Stimulated activated CD4-positive, alpha-beta T cell treated with anti-CD3 and anti-CD28 coated beads, TNF-alpha, amount 100 ng/mL, for 1 hour (primary cell): ENCODE measurements at places on chromosomes 3 and 15.

- no peak for DNase-seq
Measured at GRCh38 chr3:131396170-131396569, 14.6 kb downstream of the NUDT16 start.

- DNase-seq, result no peak
Measured at GRCh38 chr3:194471863-194472262, 14.9 kb downstream of the ATP13A3 start.

DNA sequence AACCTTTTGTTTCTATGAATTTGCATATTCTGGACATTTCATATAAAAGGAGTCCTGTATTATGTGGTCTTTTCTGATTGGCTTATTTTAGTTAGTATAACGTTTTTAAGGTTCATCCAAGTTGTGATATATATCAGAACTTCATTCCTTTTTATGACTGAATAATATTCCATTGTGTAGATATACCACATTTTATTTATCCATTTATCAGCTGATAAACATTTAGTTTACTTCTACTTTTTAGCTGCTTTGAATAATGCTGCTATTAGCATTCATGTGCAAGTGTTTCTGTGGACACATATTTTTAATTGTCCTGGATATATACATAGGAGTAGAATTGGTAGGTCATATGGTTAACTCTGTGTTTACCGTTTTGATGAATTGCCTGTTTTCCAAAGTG lies 498.5 kb upstream of the ADAMTS9 start:
- DNase-seq, result no peak

- no peak for DNase-seq
Measured at GRCh38 chr3:100264242-100264641, 3.5 kb downstream of the TBC1D23 start.

GRCh38 chr3:137110392-137110996 lies 152.7 kb downstream of the IL20RB start:
- DNase-seq, result no peak

GRCh38 chr15:39961051-39961450 lies 27.1 kb downstream of the EIF2AK4 start:
- no peak for DNase-seq
